Activated CD8-positive, alpha-beta T cell treated with anti-CD3 and anti-CD28 coated beads for 36 hours (primary cell): ENCODE measurements at places on chromosomes 2 and 18. TPM values are rescaled to one million over a fixed set of nuclear protein-coding genes. Genes with fewer than 3 reads are reported as not detected.
A peak's percentile ranks its signal among the peaks of the same experiment; 100 is the strongest.

DNA sequence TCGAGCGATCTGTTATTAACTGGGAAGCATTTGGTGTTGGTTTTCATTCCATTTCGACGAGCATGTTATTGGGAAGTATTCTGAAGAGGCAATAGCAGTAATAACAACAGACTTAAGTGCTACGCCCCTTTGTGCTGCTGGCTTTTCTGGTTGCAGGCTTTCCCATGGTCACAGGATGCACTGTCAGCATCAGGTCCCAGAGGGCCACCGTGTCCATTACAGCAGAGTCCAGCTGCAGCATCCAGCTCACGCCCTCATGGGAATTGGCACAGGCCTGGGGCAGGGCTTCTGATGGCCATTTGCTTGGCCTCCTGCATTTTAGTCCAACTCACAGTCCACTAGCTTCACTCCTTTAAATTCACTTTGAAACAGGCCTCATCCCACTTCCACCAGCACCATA lies 44.4 kb downstream of the BCL2L11 start:
- H3K4me1 ChIP-seq, result peaks cover 43% of the 10 kb centered on the region
- no peak overlapping the region for H3K4me3 ChIP-seq
- peaks cover 4% of the 10 kb centered on the region for H3K27me3 ChIP-seq

DNA sequence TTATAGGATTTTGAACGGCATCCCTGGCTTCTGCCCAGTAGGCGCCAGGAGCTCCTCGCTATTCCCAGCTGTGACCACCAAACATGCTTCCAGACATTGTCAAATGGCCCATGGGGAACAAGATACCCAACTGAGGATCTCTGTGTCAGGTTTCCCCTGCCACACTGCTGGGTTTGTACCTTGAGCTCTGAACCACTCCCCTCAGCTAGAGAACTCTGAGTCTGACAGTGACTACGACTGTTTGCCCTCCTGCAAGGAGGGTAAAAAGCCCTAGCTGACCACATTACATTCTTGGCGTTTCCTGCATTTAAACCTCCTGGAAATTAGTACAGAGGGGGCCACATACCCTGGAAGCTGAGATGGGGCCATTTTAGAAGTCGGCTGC lies 12.4 kb downstream of the LRRFIP1 start:
- DNase-seq, result no peak
- no peak overlapping the region for H3K27ac ChIP-seq
- peaks cover 6% of the 10 kb centered on the region for H3K4me1 ChIP-seq
- H3K36me3 ChIP-seq, result no peaks in the 10 kb centered on the region

Gene MDH1B
- 0.92 TPM for total RNA-seq

- H3K4me3 ChIP-seq, result no peak overlapping the region
- no peaks in the 10 kb centered on the region for H3K27me3 ChIP-seq
- H3K4me1 ChIP-seq, result no peaks in the 10 kb centered on the region
- H3K27ac ChIP-seq, result no peak overlapping the region
- H3K36me3 ChIP-seq, result no peaks in the 10 kb centered on the region
Observed at GRCh38 chr2:78120275-78120674, 598.1 kb upstream of the LRRTM4 start.

GRCh38 chr18:58525517-58525916 lies 103.4 kb downstream of the ALPK2 start:
- H3K27ac ChIP-seq, result no peak overlapping the region
- peaks cover 2% of the 10 kb centered on the region for H3K36me3 ChIP-seq
- peaks cover 21% of the 10 kb centered on the region for H3K27me3 ChIP-seq
- DNase-seq, result peak; percentile 80
- H3K4me3 ChIP-seq, result no peak overlapping the region
